ENCODE measurements at places on chromosomes 11 and 22.
A peak's percentile ranks its signal among the peaks of the same experiment; 100 is the strongest.

DNA sequence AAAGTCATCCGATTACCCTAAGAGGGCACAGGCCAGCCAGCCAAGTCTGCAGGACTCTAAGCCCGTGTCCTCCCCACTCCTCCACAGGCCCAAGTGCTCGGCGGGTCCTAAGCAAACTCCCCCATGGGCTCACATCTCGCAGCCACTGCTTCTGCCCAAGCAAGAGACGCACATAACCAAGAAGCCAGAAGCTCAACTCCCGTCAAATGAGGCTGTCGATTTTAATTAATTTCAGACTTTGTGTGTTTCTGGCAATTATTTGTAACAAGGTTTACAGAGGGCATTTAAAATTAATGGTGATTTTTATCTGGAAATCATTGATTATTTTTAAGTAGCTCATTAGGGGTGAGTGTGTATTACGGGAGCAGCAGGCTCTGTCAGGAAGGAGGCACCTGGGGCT, 27.4 kb downstream of the PHF21B start:
- no peak for DNase-seq

DNA sequence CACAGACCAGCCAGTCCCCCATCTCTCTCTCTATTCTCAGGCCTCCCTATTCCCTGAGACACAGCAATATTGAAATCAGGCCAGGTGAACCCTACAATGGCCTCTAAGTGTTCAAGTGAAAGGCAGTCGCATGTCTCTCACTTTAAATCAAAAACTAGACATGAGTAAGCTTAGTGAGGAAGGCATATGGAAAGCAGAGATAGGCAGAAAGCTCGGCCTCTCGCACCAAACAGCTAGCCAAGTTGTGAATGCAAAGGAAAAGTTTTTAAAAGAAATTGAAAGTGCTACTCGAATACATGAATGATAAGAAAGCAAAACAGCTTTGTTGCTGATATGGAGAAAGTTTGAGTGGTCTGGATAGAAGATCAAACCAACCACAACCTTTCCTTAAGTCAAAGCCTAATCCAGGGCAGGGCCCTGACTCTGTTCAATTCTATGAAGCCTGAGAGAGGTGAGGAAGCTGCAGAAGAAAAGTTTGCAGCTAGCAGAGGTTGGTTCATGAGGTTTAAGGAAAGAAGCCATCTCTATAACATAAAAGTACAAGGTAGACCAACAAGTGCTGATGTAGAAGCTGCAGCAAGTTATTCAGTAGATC, 19.8 kb upstream of the MPZL2 start:
- no peak for DNase-seq

- no peak for DNase-seq
Measured at GRCh38 chr11:67413266-67413849, 2.1 kb upstream of the CARNS1 start.

GRCh38 chr22:29338398-29338797, 22.9 kb upstream of the RASL10A start:
- DNase-seq: no peak

GRCh38 chr11:66346476-66347424, 679 bp downstream of the B4GAT1 start:
- no peak for DNase-seq

DNA sequence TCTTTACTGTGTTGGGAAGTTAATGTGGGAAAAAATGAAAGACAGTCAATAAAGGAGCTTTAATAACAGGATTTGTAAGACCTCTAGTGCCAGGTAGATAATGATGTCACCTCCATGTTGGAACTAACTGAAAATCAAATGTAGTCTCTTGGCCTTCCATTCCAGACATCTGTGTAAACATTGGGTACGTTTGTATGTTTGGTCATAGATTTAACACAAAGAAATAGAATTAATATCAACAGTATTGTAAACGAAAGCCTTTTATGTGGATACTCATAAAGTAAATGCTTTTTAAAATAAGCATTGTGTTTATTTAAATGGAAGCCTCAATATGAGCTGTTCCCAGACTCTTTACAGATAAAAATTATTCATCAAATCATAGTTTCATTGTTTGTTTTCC, 605.7 kb downstream of the METTL15 start:
- DNase-seq: no peak

DNA sequence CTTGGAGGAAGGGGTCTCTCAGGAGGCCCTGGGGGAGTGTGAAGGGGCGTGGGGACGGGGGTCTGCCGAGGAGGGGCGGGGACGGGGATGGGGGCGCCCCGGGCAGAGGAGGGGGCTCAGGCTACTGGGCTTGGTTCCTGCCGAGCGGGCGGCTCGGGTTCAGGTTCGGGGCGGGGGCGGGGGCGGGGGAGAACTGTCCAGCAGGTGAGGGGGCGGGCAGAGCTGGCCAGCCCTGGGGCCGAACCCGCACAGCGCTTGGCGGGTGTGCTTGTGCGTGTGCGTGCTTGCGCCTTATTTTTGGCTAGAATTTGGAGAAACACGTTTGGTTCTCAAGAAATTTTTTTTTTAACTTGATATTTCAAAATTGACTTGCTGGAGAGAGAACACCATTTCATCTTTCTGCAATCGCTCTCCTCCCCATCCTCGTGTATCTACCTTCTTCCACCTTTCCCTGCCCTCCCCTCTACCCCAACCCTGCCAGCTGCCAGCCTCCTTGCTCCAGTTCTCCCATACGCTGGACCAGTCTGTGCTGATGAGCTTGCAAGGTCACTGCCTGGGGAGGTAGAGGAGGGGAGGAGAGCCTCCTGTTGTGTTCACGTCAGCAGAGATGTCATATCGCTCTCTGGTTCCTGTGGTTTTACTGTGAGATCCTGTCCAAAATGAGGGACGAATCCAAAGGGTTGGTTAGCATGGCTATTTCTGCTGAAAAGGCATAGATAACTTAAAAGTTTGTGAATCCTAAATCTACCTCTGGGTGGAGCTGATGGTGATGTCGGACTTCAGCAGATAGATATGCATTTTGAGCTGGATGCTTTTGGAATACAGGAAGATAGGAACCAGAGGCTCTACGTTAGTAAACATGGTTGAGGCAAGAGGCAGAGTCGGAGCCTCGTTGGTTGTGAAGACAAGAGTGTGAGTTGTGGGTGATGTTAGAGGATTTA, 668 bp downstream of the MADD start:
- DNase-seq: no peak

GRCh38 chr22:38327805-38328204, 10.6 kb upstream of the CSNK1E start:
- DNase-seq: no peak

GRCh38 chr11:70742553-70743291, 344.4 kb downstream of the CTTN start:
- DNase-seq: no peak

GRCh38 chr22:30219049-30219654, 27.4 kb downstream of the LIF start:
- DNase-seq: no peak

- no peak for DNase-seq
Measured at GRCh38 chr11:115515647-115516395, 11.6 kb upstream of the CADM1 start.

DNA sequence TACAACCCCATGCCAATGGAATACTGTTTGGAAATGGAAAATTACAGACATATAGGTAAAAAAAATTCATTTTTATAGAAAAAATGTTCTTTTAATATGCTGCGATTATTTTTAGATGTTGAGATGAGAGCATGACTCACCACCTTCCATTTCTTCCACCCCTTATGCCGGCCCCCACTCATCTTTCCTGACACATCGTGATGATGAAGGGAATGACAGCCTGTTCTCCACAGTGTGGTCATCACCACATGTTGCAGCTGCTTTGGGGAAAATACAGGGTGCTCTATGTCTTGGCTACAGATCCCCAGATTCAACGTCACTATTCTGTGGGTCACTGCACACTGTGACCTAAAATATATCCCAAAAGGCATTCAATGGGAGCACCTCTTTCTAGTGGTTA, 916.2 kb downstream of the METTL15 start:
- no peak for DNase-seq

DNA sequence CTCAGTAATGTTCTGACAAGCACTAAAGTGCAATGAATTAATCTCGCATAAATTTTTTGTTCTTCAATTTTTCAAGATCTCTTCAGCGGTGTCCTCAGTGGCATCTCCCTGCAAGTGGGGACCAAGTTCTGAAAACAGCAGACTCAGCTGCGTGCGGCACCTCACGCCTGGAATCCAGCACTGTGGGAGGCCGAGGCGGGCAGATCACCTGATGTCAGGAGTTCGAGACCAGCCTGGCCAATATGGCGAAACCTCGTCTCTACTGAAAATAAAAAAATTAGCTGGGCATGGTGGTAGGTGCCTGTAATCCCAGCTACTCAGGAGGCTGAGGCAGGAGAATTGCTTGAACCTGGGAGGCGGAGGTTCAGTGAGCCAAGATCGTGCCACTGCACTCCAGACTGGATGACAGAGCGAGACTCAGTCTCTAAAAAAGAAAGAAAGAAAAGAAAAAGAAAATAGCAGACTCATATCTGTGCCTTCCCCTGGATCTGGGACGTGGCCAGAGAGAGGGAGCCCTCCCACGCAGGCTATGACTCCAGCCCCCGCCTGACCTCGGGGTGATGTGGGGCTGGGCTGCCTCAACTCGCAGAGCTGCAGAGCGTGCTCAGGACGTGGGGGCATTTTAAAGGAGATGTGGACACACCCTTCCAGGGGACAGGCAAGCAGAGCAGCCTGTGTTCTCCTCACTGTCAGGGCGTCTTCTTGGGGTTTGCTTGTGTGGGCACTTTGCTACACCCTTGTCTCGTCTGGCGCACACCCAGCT, 346.6 kb downstream of the BRD1 start:
- no peak for DNase-seq

DNA sequence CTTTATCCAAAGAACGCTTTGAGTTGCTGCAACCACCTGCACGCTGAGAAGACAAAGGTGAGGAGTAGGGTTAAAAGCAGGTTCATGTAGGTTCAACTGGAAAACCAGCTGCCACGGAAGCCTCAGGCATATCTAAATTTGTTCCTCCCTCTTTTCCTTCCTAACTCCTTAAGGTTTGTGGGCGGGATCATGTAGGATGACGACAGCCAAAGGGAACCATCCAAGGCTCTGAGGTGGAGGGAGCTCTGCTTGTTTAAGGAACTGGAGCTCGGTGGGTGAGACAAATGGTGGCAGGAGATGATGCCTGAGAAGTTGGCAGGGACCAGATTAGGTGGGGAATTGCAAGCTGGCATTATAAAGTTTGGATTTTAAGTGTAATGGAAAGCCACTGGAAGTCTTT, 60.3 kb downstream of the SPON1 start:
- no peak for DNase-seq

DNA sequence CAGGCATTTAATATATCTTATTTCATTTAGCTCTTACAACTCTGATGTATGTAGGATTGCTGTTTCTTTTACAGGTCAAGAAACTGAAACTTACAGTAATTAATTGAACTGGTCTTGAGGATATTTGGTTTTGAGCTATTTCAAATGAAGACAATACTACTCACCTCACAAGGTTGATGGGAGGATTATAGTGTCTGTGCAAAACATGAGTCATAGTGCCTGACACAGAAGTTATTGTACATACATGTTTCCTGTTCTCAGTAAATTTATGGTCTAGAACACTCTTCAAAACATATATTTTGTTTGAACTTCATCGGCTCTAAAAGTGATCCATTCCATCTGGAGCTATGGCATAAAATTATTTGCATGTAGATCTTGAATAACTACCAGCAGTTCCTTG, 61.9 kb downstream of the CECR2 start:
- DNase-seq: no peak

DNA sequence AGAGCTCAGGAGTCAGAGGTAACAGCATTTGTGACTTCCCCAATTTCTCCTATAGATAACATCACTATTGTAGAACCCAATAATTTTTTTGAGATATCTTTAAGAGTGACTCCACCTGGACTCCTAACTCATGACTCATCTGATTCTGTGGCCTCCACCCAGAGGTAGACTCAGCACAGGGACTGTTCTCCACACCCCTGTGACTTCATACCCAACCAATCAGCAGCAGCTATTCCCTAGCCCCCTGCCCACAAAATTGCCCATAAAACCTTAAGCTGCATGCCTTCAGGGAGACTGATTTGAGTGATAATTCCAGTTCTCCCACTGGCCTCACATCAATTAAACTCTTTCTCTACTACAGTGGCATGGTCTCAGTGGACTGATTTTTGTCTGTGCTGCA, 475.4 kb upstream of the FAT3 start:
- DNase-seq: no peak

GRCh38 chr11:61021661-61022212, 50.3 kb downstream of the CD6 start:
- peak; percentile 68 for DNase-seq

DNA sequence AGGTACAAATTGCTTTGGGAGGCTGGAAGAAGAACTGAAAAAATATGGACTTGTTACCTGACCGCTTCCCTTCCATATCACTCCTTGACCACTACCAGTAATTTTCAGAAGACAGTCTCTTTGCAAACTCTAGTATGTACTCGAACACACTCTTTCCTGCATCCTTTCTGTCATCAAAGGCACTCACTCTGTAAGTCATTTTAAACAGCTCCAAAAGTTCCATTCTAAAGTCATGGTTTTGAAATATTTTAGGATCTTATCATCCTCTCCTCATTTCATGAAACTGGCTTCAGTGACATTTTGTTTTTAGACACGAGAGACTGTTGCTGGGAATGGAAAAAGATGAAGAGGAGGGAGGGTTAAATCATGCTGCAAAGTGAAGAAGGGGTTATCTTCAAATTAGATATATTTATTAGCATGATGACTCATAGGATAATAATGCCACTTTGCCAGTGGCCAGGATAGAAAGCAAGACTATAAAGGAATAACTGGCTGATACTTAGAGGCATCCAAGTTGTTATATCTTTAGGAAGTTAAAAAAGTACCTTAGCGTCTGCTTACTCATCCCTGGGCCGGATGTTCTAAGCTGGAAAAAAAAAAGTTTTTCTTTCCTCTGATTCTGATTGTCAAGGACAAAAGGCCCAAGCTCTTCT, 549.3 kb downstream of the METTL15 start:
- no peak for DNase-seq

DNA sequence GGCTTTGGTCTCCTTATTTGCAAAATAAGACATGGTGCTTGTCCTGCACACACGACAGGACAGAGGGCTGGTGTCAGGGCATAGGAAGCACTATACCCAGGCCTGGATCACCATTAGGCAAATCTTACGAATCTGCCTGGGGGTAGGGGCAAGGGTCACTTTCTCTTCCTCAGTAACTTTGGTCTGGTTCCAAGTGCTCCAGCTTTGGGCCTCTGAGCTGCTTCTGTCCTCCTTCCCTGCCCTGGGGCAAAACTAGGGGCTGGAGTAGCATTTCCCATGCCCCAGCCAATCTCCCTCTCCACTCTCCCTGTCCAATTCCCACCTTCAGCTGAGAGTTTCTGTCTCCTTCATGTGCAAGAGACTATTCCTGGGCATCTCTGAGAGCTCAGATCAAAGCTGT, 123.7 kb upstream of the NECTIN1 start:
- DNase-seq: no peak

GRCh38 chr11:110362971-110363509, 66.6 kb upstream of the RDX start:
- no peak for DNase-seq

DNA sequence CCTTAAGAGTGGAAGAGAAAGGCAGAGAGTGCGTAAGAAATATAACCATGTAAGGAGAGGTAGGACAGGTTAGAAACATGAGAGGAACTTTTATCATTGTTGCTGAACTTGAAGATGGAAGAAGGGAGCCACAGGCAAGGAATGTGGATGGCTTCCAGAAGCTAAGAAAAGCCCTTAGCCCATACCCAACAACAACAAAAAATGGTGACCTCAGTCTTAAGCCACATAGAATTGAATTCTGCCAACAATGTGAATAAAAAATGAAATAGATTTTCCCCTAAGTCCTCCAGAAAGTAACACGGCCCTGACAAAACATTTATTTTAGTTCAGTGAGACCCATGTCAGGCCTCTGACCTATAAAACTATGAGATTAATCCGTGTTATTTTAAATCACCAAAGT, 767.3 kb downstream of the FAM181B start:
- no peak for DNase-seq

GRCh38 chr22:48669986-48670716, 1157.5 kb downstream of the BRD1 start:
- DNase-seq: no peak

Data from NCI-H1436 treated with DMSO at 0.1 percent for 48 hours (cell line).